ENCODE measurements at places on chromosomes 7 and 10.

DNA sequence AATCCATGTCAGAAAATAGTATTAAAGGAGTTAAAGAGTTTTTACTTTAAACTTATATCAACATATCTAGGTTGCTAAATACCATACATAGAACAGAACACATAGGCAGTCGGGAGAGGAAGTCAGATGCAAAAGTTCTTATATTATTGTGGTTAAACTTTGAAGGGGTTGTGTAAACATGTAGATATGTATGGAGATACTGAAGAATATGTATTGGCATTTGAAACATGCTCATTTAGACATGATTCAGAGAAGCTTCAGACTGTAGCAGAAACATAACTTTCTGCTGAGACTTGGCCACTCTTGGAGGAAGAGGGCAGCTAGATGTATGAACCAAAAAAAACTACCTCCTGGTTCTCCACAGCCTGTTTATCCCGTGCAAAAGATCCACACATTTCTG is 103.5 kb upstream of the FERD3L start:
- no peak for DNase-seq

DNA sequence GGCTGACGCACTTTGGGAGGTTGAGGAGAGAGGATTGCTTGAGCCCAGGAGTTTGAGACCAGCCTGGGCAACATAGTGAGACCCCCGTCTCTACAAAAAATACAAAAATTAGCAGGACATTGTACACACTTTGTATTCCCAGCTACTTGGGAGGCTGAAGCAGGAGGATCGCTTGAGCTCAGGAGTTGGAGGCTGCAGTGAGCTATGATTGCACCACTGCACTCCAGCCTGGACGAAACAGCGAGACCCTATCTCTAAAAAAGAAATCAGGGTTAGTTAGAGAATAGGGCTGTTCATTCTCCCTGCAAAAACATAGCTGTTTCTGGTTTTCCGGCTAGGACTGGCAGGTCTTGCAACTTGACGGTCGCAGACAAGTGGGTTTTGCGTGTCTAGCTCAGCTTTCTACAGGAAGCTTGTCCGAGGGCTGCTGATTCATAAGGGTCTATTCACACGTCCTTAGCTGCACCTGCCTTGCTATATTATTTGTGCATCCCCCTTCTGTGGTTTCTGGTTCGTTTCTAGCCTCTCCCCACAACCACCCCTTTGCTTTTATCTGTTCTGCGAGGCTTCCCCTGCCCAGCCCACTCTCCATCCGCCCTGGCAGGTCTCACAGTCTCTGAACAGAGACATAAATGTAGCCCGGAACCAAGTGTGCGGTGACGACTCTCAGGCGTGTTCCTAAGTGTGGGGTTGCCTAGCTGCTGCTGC is 10.7 kb downstream of the AMZ1 start:
- no peak for DNase-seq

- no peak for DNase-seq
Measured at GRCh38 chr7:50608196-50608906, 43.1 kb upstream of the DDC start.

DNA sequence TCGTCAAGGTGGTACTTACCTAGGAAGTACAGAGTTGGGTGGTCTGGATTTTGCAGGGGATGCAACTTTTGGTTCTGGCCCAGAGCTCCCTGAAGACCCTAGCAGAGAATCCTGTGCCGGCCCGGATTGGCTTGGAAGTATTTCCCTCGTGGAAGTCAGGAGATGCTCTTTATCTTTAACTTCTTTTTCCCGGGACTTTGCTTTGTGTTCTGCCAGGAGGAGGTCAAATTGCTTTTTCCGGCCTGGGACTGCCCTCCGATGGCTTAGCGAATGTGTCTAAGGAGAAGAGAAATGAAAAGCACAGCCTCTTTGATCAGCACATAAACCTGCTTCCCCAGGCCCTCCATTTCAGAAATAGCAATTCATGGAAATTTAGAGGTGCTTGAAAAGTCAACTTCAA is 57.0 kb upstream of the EFCAB10 start:
- no peak for DNase-seq

DNA sequence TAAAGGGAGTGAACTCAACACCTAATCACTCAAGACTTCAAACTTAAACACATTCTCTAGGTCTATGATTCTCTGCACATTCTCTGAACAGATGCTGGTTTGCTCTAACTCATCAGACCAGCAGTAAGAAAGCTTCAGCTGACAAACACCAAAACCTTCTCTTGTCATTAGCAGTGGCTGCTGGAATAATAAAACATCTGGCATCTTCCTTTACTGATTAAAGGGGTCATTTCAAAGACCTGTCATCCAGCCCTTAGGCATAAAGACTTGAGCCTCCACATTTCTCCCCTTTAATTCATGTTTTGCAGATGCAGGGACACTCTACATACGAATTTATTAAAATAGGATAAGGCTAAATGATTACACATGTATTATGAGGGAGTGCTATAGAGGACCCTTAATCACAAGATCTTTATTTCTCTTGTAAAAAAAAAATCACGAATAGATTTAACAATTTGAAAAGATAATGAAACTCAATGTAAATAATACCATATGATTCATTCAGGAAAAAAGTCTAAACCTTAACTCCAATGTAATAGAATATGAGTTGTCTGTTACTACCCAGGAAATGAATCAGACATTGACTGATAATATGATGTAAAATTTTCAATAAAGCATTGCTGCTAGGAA is 152.4 kb upstream of the GNAI1 start:
- no peak for DNase-seq

DNA sequence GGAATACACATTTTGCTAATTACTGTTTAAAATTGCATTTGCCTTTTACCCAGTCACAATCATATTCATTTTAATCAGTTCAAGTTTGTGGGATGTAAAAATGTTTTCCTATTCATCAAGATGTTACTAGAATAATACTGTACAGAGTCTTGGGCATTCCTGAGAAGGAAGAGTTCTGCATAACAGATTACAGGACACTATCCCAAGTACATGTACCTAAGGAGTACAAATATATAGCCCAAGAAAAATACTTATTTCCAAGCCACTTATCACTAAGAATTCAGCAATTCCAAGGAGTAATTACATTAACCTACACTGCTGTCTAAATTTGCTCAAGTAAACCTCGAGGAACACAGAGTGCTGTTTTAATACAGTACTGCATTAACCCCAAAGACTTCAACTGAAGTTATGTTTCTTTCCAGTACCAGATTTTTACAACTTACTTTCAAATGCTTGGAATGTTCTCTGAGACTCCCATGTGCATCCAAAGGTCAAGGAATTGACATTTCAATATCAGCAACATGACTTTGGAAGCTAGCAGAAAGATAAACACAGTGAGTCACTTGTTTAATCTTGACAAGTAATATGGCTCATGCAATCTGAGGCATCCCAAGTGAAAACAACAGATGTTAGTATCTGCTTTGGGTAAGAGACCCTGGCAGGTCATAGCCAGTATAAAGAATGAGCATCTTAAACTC is 125.4 kb upstream of the BET1 start:
- DNase-seq = peak; percentile 14

GRCh38 chr7:107344799-107345198 is 125.1 kb upstream of the GPR22 start:
- DNase-seq = no peak

DNA sequence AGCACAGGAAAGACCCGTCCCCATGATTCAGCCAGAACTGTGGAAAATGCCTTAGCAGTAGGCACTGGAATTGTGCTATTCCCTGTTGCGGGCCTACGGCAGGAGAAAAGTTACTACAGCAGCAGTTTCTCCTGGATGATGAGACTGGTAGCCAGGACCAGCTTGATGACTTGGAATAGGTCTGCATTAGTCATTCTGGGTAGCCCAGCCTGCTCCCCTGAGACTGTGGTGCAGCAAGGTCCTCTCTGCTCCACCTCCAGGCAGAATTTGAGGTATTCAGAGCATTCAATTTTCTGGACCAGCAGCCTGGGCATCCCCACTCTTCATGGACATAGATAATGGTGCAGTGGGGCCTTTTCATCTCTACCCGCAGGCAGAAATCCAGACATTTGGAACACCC is 490.0 kb downstream of the SH2D4B start:
- no peak for DNase-seq

- DNase-seq = no peak
Measured at GRCh38 chr7:82839063-82839462, 323.6 kb downstream of the PCLO start.

DNA sequence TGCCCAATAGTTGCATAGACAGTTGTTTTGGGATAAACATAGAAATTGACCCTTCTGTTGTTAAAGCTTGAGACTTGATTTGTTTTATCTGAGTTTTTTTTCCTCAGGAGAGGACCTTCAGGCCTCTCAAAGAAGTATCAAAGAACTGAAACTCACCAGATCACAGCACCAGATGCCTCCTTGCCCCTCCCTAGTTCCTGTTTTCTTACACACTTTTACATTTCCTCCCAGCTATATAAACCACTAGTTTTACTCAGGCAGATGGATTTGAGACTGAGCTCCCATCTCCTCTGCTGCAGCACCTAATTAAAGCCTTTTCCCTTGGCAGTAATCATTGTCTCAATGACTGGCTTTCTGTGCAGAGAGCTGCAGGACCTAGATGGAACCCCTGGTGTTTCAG is 150.6 kb upstream of the NRG3 start:
- DNase-seq = no peak

DNA sequence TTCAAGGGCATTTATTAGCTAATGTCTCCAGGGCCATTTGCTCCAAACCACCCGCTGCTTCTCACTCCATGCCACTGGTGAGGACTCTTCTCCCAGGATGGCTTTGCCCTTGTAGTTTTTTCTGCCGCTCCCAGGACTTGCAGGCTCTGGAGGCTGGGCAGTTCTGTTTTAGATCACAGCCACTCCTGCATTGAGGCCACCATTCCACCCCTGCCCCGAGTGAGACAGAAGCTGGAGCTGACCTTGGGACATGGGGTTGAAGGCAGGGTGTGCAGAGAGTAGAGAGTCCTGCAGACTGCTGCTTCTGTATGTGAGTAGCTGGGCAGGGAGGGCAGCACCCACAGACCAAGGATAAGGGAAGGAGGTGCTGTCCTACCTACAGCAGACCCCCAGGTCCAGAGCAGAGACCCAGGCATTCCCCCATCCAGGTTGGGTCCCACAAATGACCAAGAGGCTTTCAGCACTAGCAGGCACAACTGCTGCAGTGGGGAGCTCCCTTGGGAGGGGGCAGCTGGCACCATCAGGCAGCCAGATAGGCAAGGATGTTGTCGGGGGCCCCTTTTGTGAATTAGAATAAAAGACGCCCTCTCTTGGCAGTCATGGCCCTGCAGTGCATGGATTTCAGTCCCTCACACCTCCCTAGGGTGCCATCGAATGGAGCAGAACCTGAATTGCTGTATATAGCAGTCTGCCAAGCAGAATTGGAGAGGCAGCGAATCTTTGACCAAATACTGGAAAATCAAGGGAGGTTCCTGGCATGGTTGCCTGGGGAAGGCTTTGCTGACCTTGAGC is 22.7 kb upstream of the ADCYAP1R1 start:
- DNase-seq = no peak

- no peak for DNase-seq
Measured at GRCh38 chr10:6068006-6068405, 5.8 kb upstream of the IL2RA start.

DNA sequence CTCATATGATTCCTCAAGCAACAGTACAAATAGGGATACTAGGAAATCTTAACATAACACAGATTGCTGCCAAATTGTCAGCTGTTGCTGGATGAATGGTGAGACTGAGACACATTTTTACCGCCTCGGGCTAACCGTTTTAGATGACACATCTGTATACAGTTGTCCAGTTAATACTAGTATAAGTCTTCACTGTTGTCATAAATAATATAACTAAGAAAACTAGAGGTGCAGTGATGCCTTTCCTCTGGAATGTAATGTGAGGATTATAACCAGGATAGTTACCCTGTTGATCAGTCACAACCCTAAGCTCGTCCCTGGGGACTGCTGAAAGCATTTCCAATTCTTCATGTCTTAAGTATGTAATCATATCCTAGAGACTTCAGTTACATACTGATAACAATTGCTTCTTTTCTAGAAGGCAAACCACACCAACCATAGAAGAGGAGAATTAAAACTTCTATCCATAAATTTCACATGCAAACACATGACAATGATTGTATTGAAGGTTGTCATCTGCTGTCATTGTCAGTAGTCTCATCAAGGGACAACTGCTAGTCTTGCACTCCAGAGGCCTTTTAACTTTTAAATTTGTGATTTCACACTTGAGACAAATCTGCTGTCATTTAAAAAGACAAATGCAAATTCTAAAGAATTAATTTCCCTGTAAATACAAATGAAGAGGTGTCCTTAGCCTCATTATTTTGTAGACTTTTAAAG is 100.4 kb upstream of the SEMA3D start:
- no peak for DNase-seq

GRCh38 chr7:65230231-65230630 is 143.4 kb upstream of the ZNF92 start:
- DNase-seq = no peak

- no peak for DNase-seq
Measured at GRCh38 chr10:76884673-76885275, 752.8 kb downstream of the KCNMA1 start.

DNA sequence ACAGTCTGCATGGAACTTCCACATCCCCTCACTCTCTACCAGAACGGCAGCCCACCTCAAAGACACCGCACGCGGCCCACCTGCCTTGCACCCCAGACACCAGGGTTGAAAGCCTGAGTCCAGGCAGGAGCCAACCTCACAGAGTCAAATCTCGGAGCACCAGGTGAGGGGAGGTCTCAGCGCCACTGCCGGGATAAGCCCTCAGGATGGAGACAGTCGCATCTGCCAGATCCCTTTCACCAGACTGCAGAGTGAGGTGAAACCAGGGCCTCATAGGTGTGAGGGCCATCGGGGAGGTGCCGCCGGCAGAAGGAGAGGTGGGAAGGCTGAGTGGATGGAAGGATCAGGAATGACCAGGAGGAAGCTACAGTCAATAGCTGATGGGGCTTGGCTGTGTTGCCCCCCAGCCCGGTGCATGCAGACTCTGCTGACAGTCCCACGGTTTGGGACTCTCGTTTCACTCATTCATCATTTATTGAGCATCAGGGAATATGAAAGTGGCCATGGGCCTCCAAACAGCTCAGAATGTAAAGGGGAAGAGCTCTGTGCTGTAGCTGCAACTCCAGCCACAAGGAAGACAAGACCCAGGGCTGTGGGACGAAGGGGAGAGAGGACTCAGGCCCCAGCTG is 315.0 kb downstream of the PTPRN2 start:
- DNase-seq = no peak

GRCh38 chr7:27179030-27179429 is 4.9 kb upstream of the HOXA10 start:
- DNase-seq = no peak

DNA sequence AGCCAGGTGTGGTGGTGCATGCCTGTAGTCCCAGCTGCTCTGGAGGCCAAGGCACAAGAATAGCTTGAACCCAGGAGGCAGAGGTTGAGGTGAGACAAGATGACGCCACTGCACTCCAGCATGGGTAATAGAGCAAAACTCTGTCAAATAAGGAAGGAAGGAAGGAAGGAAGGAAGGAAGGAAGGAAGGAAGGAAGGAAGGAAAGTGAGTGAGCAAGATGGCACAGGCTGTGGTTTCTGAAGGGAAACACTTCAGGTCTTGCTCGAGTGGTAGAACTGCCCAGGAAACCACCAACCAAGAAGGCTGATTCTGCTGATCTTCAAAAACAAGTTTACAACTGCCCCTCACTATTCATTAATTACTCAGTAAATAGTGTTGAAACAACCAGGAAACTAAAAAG is 45.2 kb downstream of the EZH2 start:
- DNase-seq = peak; percentile 26

Measured in HuH-7 (cell line).